Activated CD4-positive, alpha-beta T cell treated with anti-CD3 and anti-CD28 coated beads, Interleukin-2, amount 10 ng/mL, durations not matched to agents 24 days and 14 days (primary cell): ENCODE measurements at places on chromosomes 13 and 19. TPM values are rescaled to one million over a fixed set of nuclear protein-coding genes. Genes with fewer than 3 reads are reported as not detected.

The FAM83E gene
- total RNA-seq: 5.1 and 6.4 TPM in 2 replicates

The SEMA6B gene
- 0.40 TPM in 1 of 2 replicates, not detected in the other for total RNA-seq

DNA sequence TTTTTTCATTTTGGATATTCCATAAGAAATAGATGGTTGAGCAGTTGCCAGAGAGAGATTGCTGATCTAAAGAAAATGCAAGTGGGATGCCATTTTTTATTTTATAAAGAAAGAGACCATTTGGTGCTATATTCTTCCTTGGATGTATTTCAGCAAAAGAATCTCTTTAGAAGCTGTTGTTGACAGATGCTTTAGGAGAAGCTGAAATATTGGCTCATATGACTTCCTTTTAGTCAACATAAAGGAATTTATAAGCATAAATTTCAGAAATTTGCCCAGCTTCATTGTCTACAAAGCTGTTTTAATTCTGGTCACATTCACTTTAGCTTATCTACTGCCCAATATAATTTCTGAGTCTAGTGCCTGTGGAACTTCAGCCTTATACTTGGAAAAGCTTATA lies 36.9 kb downstream of the POLR1D start:
- no peak for DNase-seq

The SLC17A7 gene
- 0.12 and 0.54 TPM in 2 replicates for total RNA-seq

The NCAN gene
- total RNA-seq: 0.02 TPM in 1 of 2 replicates, not detected in the other

DNA sequence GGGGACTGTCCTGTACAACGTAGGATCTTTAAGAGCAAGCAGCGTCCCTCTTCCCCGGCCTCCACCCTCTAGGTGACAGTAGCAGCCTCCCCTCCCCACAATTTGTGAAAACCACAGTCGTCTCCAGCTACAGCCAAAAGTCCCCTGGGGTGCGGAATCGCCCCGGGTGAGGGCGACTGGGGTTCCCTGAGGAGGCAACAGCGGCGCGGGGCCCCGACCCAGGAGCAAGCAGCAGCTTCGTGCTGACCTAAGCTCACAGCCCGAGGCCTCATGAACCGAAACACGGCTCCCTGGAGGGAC lies 322 bp downstream of the ZNF558 start:
- DNase-seq: no peak

GRCh38 chr19:14394167-14394566 lies 12.9 kb downstream of the ADGRE5 start:
- DNase-seq: no peak

The C1QTNF9 gene
- total RNA-seq: 0.09 TPM in 1 of 2 replicates, not detected in the other

DNA sequence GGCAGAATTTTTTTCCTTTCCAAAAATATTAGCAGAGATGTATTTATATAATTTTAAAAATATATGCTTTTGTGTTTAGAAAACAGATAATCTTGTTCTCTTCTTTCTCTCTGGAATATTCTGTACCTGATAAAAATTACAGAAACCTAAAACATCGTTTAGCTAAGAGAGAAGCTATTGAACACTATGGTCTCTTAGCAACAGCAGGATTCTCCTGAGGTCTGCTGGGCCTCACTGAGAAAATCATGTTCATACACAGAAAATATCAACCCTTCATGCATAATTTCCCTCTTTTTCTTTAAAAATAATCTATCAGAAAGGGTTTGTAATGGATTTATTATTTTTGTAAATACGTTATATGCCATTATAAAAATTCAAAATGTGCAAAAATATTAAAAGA lies 242.2 kb downstream of the DCLK1 start:
- no peak for DNase-seq

GRCh38 chr19:45322311-45322710 lies 364 bp downstream of the CKM start:
- no peak for DNase-seq

DNA sequence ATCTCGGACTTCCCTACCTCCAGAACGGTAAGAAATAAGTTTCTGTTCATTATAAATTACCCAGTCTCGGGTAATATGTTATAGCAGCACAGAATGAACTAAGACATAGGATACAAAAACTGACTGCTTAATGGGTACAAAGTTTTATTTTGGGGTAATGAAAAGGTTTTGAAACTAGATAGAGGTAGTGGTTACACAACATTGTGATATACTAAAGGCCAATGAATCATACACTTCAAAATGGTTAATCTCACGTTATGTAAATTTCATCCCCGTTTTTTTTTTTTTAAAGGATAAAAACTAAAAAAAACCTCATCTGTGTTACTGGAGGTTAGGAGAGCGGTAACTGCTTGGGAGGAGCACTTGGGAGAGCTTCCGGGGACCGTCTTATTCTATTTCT lies 23.5 kb downstream of the AKT2 start:
- DNase-seq: no peak

GRCh38 chr19:45866400-45867176 lies 2.5 kb downstream of the FOXA3 start:
- no peak for DNase-seq

The AKAP11 gene
- 38.7 and 39.9 TPM in 2 replicates for total RNA-seq

The FUT1 gene
- 0.23 and 0.26 TPM in 2 replicates for total RNA-seq

The RAB3D gene
- 5.7 and 6.8 TPM in 2 replicates for total RNA-seq

DNA sequence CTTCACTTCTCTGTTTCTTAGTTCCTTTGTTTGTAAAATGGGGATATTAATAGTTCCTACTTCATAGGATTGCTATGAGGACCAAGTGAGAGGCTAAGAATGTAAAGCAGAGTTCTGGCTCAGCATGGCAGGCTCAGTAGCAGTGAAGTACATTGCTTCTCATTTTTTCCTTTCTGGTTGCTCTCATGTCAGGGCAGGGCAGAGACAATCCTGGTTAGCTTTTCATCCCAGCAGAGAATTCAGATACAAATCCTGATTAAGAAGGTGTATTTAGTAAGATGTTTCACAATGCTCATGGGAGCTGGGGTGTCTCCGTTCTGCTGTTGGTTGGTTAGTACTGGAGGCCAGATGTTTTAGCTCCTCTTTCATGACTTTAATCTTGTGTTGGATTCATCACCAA lies 42.9 kb downstream of the WASF3 start:
- no peak for DNase-seq

DNA sequence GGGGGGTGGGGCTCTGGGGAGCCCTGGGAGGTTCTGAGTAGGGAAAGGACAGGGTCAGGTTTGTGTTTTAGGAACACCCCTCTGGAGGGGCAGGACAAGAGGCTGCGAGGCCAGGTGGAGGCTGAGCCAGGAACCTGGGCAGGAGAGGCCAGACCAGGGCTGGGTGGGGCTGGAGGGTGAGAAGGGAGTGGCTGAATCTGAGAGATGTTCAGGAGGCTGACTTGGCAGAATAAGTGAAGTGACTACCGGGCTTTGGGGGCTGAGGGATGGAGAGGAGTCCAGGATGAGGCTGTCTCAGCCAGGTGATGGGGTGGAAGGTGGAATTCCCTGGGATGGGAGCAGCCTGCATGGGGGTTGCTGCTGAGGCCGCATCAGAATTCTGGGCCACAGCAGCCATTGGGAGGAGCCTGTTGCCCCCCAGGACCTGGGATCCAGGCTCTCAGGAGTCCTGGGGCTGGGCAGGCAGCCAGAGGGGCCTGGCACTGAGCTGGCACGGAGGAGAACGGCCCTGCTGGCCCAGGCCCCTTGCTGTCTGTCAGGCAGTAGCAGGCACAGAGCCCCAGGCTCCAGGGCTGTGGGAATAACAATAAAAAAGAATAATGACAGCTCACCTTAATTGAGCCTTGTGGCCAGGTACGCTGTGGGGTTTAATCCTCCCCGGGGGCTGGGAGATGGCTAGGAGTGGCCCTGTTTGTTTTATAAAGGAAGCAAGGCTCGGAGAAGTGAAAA lies 3.3 kb downstream of the PPP5C start:
- peak; percentile 67 for DNase-seq

The ZNF541 gene
- not detected in 2 replicates for total RNA-seq

GRCh38 chr13:74570834-74571233 lies 436.6 kb upstream of the KLF12 start:
- no peak for DNase-seq

DNA sequence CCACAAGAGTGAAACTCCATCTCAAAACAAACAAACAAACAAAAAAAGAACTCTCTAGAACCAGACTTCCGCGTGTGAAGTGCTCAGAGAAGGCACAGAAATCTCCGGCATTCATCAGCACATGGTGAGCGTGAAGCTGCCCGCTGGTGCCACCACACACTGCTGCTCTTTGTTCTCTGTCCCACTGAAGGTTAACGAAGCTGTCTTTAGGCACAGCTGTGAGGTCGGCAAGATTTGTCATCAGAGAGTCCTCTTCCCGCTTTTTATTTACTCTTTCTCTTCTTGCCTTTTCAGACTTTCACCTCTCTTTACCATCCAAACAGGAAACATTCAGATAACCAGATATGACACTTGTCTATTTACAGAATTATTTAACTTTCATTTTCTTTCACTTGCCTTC lies 115.2 kb upstream of the ARGLU1 start:
- peak; percentile 37 for DNase-seq

The SPTBN4 gene
- total RNA-seq: 0.36 and 0.51 TPM in 2 replicates

The ADGRE1 gene
- total RNA-seq: 3.8 and 4.3 TPM in 2 replicates

The GPR12 gene
- not detected in 2 replicates for total RNA-seq

The ZNF563 gene
- 2.9 and 3.0 TPM in 2 replicates for total RNA-seq

The MEGF8 gene
- 8.4 and 9.1 TPM in 2 replicates for total RNA-seq

GRCh38 chr13:43727856-43728255 lies 58.9 kb downstream of the ENOX1 start:
- no peak for DNase-seq

GRCh38 chr13:38862443-38862842 lies 128.2 kb downstream of the STOML3 start:
- no peak for DNase-seq

- peak; percentile 88 for DNase-seq
Observed at GRCh38 chr19:48806518-48806817, 4.4 kb downstream of the BCAT2 start.

The LMO7 gene
- total RNA-seq: 4.3 and 5.8 TPM in 2 replicates

The CAMSAP3 gene
- total RNA-seq: 0.09 and 0.69 TPM in 2 replicates

DNA sequence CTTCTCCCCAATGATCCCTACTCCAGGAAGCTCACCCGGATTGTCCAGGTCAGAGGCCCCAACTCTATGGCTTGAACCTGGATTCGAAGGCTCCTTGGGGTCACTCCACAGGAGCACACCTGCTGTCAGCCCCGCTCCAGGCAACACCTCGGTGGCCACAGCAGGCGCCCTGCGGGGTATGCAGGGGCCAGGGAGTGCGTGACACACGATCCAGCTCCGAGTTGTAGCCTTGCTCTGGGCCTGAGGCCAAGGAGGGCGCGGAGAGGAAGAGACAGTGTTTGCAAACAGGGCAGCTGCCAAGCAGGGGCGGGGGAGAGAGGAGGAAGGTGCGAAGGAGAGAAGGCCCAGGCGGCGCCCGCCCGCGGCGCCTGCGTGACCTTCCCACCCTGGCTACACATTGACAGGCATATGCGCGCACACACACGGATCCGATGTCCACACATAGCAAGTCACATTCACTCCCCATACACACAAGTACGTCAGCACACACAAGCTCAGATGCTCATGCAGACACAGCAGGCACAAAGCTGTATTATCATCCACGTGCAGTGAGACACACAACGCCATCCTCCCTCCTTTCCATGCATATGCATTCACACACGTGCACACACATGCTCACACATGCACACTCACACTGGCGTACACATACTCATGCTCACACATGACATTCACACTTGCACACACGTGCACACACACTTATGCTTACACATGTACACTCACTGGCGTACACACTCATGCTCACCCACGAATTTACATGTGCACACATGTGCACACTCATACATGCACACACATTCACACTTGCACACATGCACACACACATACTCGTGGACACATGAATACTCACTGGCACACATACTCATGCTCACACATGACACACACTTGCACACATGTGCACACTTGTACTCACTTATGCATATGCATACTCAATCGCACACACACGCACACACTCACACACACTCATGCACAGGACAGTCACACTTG lies 10.4 kb downstream of the SBK2 start:
- no peak for DNase-seq

DNA sequence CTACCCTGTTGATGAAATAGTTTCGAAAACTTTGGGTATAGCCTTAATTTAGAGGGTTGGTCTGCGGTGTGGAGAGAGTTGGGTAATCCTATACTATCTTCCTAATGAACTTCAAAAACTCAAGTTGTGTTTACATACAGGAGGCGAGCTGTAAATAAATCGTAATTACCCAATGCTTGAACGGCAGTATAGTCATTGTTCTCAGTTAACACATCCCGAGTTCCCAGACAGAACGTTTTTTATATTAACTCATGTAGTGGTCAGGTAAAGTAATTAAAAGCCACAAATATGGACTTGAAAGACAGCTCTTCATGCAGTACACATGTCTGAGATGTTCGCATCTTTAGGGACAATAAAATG lies 1.5 kb downstream of the PDS5B start:
- DNase-seq: no peak

- no peak for DNase-seq
Observed at GRCh38 chr13:69828527-69828926, 279.1 kb upstream of the ATXN8OS start.

GRCh38 chr19:16377521-16377920 lies 52.9 kb downstream of the KLF2 start:
- peak; percentile 55 for DNase-seq

DNA sequence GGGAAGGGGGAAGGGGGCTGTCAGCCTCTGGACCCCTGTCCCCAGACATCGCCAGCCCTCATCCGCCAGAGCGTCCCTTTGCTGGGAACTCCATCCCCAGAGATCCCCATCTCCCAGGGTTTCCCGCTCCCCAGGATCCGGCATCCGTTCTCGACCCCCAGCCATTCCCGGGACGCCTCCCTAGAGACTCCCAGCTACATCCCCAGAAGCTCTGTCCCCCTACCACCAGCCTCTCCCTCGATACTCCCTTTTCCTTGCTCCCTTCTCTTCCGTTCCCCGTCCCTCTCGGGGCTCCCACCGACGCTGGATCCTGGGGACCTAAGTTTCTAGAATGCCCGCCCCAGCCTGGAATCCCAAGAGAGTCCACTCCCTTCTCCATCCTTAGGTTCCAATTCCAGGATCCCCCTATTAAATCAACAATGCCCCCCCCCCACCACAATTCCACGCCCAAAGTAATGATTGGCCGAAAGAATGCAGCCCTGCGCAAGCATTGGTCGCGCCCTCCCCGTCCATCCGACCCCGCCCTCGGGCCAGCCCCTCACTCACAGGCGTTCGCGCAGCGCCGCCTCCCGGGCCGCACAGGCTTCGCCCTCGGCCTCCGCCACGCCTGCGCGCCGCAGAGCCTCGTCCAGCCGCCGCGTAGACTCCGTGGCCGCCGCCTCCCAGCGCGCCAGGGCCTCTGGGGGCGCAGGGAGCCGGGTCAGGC lies 3.2 kb downstream of the CCDC194 start:
- peak; percentile 98 for DNase-seq

DNA sequence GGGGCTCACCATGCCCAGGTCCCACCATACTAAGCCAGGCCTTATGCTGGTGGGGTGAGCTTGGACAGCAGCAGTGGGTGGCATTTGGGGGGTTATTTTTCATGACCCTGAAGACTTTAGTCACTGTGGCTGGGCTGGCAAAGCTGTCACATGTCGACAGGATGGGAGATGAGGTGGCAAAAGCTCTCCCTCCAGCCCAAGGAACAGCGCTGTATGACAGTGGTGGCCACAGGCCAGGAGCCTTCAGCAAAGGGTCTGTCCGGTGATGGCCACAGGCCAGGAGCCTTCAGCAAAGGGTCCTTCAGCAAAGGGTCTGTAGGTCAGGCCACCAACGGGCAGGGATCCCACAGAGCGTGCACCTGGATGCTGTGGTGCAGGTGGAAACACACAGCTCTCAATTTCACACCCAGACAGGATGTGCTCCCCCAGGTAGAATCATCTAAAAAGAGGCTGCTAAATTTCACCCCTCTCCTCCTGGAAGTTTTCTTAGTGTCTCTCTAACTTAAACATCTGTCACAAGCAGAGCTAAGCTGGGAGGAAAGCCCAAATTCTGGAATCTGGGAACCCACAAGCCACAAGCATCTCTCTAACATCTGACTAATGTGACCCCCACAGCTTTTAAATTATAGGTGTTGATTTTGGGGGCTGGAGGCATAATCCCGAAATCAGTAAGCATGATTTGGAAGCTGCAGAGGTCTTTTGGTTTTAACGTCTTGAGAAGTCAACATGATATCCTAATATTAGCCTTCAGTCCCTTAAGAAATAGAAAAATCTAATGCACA lies 23.0 kb downstream of the COL4A1 start:
- DNase-seq: no peak
